ENCODE measurements at places on chromosomes 11 and 22.

- no peak for DNase-seq
Observed at GRCh38 chr22:46916886-46917770, 154.7 kb downstream of the TBC1D22A start.

DNA sequence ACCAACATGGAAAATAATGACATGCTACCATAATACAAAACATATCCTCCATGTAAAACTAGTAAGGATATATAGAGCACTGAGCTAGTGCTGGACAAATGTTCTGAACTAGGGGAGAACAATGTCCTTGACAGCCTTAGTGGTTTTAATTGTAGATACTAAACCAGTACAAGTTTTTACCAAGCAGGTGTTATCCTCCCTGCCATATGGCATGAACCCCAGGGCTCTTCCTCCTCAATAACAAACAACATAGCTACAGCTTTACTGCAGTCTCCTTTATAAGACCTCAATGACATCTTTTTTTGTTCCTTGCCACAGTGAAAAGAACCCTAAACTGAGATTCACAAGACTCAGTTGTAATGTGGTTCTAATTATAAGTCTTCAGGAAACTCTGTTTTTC is 70.2 kb upstream of the GDPD4 start:
- no peak for DNase-seq

DNA sequence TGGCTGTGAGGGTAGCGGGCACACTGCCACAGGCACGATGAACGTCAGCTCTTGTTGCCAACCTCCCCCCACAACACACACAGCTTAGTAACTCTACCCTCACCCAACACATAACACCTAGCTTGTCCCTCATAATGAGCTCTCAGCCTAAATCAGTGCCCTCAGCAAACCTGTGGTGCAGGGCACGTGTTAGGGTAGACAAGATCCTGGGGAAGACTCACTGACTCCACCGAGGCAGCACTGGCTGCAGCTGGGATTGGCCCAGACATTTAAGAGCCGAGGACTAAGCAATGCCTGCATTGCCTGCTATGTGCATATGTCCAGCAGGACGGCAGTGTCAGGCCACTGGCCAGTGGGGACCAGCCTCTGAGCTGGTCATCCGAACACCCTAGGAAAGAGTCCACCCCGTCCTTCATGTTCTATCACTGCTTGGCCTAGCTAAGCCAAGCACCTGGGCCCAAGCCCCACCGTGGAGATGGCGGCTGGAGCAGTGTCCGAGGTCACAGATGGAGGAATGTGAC is 32.9 kb upstream of the TRIM29 start:
- no peak for DNase-seq

GRCh38 chr11:6670202-6670830 is 12.8 kb downstream of the MRPL17 start:
- DNase-seq = no peak

- DNase-seq = no peak
Observed at GRCh38 chr11:27339941-27340340, 23.1 kb downstream of the CCDC34 start.

GRCh38 chr11:131240421-131240820 is 130.0 kb upstream of the NTM start:
- no peak for DNase-seq

Measured in T47D (cell line).